ENCODE measurements at places on chromosomes 16 and 17.

GRCh38 chr17:42618442-42619150 is 9.1 kb downstream of the TUBG1 start:
- no peak for DNase-seq

- no peak for DNase-seq
These were observed 17.4 kb downstream of the ITPRIPL2 start for GRCh38 chr16:19130852-19131824.

DNA sequence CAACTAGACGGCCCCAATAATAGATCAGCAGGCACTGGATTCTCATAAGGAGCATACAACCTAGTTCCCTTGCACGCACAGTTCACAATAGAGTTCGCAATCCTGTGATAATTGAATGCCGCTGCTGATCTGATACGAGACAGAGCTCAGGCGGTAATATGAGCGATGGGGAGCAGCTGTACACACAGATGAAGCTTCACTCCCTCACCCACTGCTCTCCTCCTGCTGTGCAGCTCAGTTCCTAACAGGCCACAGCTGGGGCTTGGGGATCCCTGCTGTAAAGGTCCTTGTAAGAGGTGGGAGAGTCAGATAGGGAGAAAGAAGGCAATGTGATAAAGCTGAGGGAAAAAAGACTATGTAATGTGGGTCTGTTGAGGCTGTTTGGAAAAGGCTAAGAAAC is 577.5 kb downstream of the RBFOX1 start:
- no peak for DNase-seq

DNA sequence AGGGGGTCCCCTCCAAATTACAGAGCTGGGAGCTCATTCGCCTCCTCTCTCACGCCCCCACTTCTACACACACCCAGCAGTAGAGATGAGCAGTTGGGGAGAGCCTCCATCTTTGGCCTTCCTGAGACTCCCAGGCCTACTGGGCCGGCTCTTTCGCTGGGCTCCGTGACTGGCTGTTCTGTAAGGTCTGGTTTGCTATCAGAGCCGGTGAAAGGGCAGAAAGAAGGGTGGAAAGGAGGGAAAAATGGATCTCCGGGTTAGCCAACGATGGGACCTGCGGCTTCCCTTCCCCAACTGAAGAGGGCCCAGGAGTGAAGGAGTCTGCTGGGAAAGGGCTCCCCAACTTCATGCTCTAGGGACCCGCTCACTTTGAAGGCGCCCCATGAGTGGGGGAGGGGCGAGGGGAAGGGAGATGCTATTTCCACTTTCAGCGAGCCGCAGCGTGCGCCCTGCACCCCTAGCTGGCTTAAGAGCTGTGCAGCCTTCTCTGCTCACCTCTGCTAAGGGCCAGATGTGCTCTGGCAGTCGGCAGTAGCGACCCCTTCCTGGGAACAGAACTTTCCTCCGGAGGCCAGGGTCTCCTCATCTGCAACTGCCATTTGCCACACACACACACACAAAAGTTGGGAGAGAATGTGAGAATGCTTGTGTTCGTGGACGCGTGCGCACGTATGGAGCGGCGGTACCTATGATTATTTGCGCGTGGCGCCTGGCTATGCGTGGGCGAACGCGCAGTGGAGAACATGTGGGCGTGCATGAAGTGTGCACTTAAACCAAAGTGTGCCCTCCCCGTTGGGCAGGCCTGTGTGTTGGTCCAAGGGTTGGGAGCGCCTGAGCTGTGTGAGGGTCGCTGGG is 2.9 kb upstream of the FOXF1 start:
- no peak for DNase-seq

GRCh38 chr16:86971251-86971650 is 345.9 kb downstream of the C16orf95 start:
- DNase-seq, result no peak

DNA sequence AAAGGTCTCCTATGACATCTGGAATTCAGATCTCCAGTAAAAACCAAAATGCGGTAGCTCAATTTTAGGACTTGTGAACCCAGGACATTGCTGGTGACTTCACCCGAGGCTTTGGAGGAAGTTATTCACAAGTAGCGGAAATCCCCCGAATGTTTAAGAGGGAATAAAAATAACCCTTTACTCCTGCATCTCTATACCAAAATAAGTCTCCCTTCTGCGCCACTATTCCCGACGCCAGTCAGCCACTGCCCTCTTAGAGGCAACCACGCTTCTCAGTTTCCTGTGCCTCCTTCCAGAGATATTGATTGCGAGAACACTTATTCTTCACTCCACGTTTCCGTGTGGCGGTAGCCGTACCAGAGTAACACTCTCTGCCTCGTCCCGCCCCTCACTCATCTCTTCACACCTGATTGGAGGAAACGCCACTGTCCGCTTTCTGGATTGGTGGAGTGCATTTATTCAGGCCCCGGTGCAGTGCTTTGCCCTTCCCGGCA is 27.4 kb downstream of the EMP2 start:
- peak; percentile 10 for DNase-seq

GRCh38 chr16:63617990-63618763 is 1503.7 kb downstream of the CDH11 start:
- no peak for DNase-seq

DNA sequence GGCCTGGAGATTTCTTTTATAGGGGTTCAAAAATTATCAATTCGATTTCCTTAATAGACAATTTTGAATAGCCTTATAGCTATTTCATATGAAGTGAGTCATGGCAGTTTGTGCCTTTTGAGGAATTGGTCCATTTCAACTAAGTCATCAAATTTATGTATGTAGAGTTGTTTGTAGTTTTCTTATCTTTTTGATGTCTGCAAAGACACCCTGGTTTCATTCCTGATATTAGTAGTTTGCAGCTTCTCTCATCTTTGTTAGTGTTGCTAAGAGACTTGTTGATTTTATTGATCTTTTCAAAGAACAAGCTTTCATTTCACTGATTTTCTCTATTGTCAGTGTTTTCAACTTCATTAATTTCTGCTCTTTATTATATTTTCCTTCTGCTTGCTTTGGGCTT is 44.2 kb downstream of the N4BP1 start:
- DNase-seq, result no peak

DNA sequence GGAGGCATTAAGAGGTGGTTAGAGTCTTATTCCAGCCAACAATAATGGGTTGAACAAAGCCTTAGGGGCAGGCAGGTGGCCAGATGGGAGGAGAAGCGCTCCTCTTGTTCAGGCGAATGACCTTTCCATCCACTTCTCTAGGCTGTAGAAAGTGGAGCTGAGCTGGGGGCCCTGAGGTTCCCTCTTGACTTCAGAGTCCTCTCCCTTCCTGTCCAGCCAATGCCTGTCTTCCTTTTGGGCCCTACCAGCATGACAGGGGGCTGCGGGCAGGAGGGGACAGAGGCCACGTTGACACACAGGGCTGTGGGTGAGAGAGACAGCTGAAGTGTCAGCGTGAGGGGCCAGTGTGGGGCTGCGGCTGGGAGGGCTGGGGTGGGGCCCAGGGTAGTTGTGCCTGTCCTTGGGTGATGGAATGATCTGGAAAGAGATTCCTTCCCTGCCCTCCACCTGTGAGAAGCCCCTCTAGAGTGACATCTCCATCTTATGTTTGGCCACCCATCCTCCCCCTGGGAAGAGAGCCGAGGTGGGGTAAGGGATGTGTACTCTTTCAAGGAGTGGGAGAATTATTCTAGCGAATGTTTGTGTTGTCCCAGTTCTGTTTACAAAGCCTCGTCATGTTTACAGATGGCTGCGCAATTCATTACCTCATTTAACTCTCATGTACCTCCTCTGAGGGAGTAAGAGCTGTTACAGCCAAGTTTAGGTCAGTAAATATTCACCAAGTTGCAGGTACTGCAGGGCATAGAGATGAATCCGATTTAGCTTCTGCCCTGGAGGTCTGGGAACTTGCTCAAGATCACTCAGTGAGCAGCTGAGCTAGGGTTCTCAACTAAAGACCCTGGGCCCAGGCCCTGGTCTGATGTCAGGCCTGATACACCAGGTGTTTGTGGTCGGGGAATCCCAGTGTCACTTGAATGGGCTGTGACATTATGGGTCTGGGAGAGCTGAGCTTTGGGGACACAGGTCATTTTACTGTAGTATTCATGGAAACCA is 3.3 kb downstream of the ERBB2 start:
- no peak for DNase-seq

- no peak for DNase-seq
These were observed 28.0 kb downstream of the NXN start for GRCh38 chr17:951325-952132.

- DNase-seq, result no peak
These were observed 11.3 kb downstream of the FKBP10 start for GRCh38 chr17:41824086-41824485.

- no peak for DNase-seq
These were observed 44.4 kb downstream of the LYRM1 start for GRCh38 chr16:20944861-20945574.

GRCh38 chr16:75227361-75228142 is 8.8 kb downstream of the CTRB1 start:
- no peak for DNase-seq

DNA sequence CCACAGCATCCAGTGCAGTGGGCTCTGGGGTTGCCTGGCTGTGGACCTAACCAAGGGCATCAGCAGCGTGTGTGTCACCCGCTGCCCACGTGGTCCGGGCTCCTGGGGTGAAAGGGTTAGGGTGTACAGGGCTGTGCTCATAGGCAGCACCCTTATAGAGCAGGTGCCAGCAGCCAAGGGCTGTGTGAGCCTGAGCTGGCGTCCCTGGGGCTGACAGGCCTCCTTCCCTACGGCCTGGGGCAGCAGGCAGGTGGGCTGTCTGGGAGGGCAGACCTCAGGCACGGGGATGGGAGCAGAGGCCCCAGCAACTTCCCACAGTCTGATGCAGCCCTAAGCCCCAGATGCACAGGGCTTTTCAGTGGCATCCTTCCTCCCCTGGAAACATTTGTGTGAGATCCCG is 13.9 kb downstream of the CD300A start:
- no peak for DNase-seq

DNA sequence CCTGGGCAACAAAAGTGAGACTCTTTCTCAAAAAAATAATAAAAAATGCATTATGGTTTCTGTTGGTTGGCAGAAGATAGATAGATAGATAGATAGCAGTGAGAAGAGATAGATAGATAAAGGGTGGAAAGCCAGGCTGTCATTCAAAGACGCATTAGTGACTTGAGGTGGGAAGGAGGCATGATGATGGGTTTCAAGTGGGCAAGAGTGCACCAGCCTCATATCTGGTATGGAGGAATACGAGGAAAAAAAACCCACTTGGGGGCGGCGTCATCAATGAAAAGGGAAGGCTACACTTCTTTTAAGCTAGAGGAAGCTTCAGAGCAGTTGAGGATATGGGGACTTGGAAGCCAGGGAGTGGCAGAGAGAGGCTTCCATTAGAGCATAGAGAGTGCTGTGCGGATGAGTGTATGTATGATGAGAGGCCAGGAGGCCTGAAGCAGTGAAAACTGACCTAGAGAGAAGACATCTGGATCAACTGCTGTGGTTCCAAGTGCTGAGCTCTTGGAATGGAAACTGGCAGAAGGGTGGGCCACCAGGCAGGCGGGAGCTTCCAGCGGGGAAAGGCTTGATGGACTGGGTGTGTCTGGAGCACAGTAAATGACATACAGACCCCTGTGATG is 31.8 kb downstream of the CEP95 start:
- DNase-seq, result no peak

DNA sequence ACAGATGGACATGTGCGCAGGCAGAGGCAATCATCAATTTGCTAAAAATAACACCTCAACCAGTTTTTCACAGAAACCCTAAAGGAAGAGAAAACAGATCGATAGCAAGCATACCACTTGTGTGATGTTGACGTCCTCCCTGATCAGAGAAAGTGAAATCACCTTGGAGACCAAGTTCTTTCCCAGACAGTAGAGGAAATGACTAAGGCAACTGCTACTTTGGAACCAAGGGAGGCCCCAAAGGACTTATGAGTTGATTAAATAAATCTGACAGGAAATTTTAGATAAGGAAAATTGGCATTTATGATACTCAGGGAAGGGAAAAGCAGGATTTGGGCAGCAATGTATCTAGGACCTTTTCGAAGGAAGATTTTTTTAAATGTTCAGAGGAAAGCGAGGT is 267.1 kb upstream of the ASIC2 start:
- no peak for DNase-seq

DNA sequence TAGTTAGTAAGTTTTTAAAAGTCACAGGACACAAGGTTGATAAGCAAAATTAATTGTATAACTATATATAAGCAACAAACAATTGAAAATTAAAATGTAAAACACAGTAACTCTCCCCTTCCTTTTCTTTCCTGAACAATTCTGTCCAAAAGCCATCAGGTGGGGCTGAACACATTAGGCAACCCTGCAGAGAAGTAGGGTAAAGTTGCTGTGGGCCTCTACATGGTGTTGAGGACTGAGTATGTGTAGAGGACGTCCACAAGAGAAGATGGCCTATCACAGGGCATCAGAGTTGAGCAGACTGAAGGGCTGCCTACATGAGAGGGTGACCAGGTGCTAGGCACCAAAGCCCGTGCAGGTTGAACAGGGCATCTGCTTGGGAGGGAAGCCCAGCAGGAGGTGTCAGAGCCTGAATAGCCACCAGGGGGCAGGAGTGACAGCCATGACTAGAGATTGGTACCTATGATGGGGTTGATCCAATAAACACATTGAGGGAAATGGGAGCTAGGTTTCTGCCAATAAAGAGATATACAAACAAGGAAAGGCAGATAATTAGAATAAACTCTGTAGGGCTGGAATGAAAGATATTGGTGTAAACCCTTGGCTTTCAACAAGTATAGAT is 415.1 kb downstream of the NPIPA8 start:
- peak; percentile 3 for DNase-seq

DNA sequence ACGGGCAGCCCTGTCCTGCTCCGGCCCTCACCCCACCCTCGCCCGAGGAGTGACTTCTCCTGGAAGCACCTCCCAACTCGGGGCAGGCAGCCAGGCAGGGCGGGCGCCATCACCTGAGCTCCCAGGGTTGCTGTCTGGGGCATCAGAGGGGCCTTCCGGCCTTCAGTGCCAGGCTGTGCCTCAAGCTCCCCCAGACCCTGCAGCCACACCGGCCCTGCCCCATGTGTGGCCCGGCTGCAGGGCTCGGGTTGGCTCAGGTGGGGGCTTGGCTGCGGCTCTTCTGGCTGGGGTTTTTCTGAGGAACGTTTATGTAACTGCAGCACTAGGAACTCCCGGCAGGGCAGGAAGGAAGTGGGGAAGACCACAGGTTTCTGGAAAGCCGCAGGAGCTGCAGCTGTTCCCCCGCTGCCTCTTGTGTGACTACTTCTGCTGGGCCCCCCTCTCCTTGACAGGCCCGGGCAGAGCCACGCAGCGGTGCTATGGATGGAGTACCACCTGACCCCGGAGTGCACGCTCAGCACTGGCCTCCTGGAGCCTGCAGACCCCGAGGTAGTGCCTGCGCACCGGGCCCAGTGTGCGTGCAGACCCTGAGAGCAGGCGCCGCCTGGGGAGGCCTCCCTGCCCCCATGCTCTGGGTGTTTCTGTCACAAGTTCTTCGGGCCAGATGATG is 45.6 kb downstream of the PRMT7 start:
- DNase-seq, result peak; percentile 55

DNA sequence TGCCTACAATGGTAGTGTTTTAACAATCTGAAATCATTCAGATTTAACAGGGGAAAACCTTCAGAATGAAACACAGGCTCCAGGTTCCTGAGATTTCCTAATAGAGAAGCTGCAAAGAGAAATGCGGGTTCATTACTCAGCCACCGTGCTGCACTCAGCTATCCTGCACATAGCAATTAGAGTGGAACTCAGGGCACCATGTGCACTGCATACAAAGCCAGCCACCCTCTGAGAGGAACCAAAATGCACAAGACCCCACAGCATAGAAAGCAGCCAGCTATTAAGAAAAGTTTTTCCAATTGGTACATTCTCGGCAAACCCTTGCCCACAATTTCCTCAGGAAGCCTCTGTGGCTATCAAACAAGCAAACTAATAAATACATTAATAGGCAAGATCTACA is 37.4 kb downstream of the TOM1L2 start:
- no peak for DNase-seq

- no peak for DNase-seq
These were observed 46.1 kb upstream of the MSI2 start for GRCh38 chr17:57210224-57210553.
